Eye (tissue), 1 donor: ENCODE measurements at places on chromosomes 13 and 19.

GRCh38 chr19:14167576-14168138, 31.3 kb upstream of the ASF1B start:
- no peak for DNase-seq

DNA sequence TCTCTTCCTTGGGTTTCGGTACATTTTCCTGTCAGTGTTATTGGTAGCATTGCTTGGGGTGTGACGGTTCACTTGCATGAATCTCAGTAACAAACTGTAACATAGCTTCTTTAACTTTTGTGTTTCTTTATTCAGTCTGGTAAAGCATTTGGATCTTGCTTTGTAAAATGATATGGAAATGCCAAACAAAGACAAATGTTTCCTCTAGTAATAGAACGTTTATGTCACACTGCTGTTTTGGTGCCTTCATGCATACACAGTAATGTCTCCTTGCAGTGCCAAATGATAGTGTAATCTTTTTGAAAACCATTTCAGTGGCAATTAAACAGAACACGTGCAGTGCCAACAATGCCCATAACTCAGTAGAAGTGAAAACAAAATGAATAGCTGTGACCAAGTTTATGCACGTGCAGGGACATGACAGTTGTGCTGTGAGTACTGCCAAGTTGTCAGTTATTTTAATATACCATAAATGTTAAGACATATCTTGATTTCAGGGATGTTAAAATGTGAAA, 110.8 kb downstream of the RXFP2 start:
- no peak for DNase-seq

GRCh38 chr19:43527860-43528622, 1.0 kb upstream of the ETHE1 start:
- peak; percentile 13 for DNase-seq

- DNase-seq, result peak; percentile 86
Measured at GRCh38 chr19:48975947-48976847, 11.1 kb downstream of the FTL start.

DNA sequence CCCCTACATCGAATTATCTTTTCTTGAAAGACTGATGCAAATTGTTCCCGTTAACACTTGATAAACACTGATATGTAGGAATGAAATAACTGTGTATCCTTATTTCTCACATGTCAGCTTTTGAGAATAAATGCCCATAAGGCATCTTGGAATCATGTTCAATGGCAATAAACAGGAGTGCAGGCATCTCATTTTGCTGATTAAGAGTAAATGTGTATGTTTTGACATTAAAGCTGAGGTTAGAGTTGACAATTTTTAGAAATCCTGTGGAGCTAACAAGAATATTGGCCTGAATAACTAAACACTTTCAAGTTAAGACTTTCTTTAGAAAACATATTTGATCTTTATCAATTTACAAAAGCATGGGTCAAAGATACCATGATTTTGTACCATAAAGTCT, 646.2 kb upstream of the MIR17HG start:
- DNase-seq, result no peak

GRCh38 chr13:71613066-71613745, 253.8 kb downstream of the DACH1 start:
- no peak for DNase-seq

DNA sequence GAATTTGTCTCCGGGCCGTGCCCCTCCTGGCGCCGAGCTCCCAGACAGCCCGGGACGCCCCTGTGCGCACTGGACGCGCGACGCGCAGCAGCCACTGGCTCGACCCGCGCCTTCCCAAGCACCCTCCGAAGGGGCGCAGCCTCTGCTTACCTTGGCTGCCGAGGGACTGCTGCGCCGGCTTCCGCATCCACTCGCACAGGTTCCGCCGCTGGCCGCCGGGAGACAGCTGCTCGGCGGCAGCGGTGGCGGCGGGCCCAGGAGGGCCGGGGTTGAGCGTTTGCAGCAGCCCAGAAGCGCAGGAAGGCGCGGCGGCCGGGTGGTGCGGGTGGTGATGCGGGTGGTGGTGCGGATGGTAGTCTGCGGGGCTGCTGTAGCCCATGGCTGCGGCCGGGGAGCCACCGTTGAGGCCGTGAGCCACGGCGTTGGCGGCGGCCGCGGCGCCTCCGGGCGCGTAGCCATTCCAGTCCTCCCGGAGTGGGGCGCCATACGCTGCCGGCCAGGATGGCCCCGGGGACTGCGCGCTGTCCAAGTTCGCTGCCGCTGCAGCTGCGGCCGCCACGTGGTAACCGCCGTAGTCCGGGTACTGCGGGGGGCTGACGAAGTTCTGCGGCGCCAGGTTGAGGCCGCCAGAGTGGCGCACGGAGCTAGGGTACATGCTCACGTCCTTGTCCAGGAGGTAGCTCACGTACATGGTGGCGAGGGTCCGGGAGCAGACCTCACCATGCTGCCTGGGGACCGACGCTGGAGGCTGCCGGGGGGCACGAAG, 616 bp downstream of the CDX2 start:
- peak; percentile 53 for DNase-seq

DNA sequence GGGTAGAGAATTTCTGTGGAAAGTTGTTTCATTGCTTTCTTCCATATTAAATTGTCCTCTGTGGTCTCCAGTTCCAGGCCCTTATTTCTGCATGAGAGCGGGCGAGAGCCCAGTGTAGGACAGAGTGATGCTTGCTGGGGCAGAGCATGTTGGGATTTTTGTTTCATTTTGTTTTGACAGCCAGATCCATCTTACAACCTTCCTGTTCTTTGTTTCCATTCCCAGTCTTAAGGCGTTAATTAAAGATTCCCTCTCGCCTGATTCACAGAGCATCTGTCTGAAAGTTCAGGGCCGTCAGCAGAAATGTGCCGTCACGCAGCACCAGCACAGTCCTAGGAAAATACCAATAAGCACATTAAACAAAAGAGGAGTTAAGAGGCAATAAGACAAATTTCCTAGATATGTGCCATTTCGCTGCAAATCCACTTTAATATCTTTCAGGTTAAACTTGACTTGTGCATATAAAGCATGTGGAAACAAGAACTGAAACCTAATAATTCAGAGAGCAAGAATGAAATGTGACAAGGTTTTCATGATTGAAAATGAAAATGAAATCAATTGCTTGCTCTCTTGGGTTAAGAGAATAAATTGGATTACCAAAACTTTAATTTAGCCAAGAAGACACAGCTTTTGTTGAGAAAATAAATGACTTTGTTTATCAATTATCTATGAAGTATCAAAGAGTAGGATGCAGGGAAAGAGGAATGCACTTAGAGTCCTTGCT, 210.7 kb upstream of the SLC10A2 start:
- DNase-seq, result peak; percentile 54

- DNase-seq, result no peak
Measured at GRCh38 chr13:77514336-77514726, 21.2 kb upstream of the SCEL start.

GRCh38 chr19:17025991-17026658, 485 bp downstream of the CPAMD8 start:
- peak; percentile 68 for DNase-seq
